ENCODE measurements at places on chromosomes 7 and 10. TPM values are rescaled to one million over a fixed set of nuclear protein-coding genes. Genes with fewer than 3 reads are reported as not detected.

Gene NOD1
- total RNA-seq: 7.8 TPM

Gene PNLIPRP1
- total RNA-seq: not detected

Gene ARHGAP19
- total RNA-seq: 11.8 TPM

Gene WDFY4
- not detected for total RNA-seq

Gene SPDYE17
- not detected for total RNA-seq

Gene ZNF467
- total RNA-seq: 0.34 TPM

Gene CUZD1
- 0.72 TPM for total RNA-seq

Gene ZP3
- total RNA-seq: 6.5 TPM

Gene RHOBTB1
- 2.3 TPM for total RNA-seq

Gene TMEM229A
- not detected for total RNA-seq

Gene EBLN1
- not detected for total RNA-seq

Gene SPRN
- total RNA-seq: not detected

Gene DLG5
- 21.8 TPM for total RNA-seq

Gene CEP55
- total RNA-seq: 62.9 TPM

Gene MPP7
- 2.2 TPM for total RNA-seq

Gene HIPK2
- total RNA-seq: 28.1 TPM

Gene KLF6
- 19.4 TPM for total RNA-seq

Gene NYAP1
- 0.08 TPM for total RNA-seq

Gene CCDC172
- not detected for total RNA-seq

Gene ANXA8
- total RNA-seq: 0.21 TPM

Gene SRRM3
- 4.2 TPM for total RNA-seq

Gene NACAD
- total RNA-seq: 0.41 TPM

Gene FBXL13
- total RNA-seq: 0.64 TPM

Gene SLC26A5
- total RNA-seq: not detected

Gene PPP3CB
- 6.2 TPM for total RNA-seq

Gene GSTO2
- 1.4 TPM for total RNA-seq

Gene CYP26A1
- 0.91 TPM for total RNA-seq

Gene CDHR1
- total RNA-seq: 0.50 TPM

Gene SFTPD
- not detected for total RNA-seq

Gene NUB1
- total RNA-seq: 81.8 TPM

Gene SLC37A3
- total RNA-seq: 28.8 TPM

Gene OIT3
- total RNA-seq: not detected

Gene STOX1
- total RNA-seq: 0.21 TPM

Gene PAX4
- not detected for total RNA-seq

Gene ACHE
- total RNA-seq: not detected

Gene PTPRN2
- total RNA-seq: 0.34 TPM

Gene NPFFR1
- not detected for total RNA-seq

Gene GARIN1A
- 1.1 TPM for total RNA-seq
